GM06990 (cell line): ENCODE measurements at places on chromosomes 2 and 18.

- DNase-seq: no peak
These were observed 207.0 kb downstream of the HNMT start for GRCh38 chr2:138171244-138171643.

DNA sequence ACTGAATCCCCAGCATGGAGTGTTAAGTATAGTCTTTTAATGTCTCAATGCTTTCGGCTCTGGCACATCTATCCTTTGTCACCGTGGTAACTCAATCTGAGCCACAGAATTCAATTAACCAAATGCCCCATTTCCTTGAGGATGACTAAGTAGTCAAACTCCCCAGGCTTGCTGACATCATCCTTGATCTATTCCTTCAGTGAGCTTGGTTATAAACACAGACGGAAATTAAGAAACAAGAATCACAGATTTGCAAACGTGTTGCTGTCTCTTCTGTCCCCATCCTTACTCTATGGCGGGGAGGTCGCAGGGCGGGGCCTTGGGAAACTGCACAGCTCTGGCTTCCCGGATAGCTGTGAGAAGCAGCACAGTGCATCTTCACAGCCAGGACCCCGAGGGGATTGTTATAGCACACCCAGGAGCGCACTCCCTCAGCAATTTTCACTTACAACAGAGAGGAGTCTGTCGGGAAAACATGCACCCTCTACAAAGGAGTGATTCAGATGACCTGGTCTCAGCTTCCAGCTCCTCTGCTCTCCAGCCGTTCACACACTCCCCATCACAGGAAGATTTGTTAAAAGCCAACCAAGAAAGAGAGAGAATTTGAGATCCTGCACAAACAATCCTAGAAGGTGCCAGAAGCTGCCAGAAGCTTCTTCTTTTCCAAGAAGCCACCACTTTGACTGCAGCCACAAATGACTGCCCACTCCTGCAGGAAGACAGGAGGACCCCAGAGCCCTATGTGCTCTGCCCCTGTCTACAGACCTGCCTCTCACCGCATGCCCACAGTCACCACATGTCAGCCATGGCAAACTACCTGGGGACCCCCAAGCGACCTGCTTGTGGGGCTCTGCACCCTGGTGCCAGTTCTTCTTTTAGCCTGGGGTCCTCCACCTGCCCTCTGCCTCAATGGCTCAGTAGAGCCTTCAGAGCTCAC lies 44.9 kb upstream of the YWHAQ start:
- no peak for DNase-seq

GRCh38 chr2:2114707-2115245 lies 216.3 kb downstream of the MYT1L start:
- DNase-seq: no peak

DNA sequence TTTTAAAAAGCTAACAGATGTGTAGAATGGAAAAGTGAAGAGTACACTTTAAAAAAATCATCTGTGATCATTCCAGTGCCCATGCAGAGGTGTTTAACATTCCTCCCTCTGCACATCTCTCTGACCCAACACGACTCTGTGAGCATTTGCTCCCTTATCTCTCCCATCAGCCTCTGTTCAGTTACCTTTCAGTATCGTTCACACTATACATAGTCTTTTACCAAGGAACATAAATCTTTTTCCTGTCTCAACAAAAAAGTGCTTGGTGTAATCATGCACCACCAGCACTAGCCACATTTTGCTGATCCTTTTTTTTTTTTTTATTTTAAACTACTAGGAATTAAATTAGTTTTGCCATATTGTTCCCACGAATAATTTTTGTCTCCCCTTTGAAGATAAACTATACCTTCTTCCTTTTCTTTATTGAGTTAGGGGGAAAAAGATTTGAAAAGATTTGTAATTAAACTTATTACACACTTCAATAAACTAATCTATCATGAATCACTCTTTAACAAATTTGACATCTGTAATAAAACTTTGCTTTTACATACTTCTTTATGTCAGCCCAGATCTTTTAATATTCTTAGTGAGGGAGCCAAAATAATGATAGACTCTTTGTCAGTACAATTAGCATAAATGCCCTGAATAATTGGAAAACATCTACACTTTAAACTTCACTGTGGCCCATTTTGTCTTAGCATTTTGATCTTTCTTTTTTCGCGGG lies 489.8 kb upstream of the FANCL start:
- no peak for DNase-seq

DNA sequence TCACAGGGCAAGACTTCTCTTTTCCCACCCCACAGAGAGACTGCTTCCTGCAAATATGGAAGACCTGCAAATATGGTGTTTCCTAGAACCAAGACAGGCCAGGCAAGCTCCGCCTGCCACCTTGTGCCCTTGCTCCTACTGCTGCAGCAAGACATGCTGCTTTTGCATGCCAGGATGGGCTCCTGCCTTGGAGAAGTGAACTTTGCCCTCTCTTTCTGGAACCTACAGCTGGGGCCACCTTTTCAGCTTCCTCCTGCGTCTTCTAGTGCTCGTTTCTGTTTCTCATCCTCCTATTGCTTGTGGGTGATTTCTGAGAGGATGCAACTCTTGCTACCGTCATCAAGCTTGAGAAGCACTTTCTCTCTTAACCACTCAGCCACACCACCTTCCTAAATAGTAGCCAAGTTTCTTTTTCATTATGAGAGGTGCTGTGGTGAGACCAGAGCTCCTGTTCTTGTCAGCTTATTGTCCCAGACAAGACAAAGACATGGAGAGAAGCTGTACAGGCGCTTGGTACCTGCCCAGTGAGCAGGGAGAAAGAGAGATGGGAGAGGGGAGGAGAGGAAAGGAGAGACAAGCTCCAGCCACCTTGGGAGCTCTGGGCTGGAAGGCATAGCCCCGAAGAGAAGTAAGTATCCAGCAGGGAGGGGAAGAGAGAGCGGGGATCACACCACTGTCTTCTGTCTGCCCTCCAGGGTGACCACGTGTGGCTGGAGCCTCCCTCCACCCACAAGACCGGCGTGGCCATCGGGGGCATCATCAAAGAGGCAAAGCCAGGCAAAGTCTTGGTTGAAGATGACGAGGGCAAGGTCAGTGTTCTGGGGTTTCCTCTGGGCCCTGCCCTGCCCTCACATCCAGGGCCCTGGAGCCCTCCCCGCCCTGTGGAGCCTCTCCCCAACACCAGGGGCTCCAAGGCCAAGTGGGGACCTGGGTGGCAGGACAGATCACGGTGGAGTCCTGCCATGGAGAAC lies 28.3 kb downstream of the MYO7B start:
- peak; percentile 82 for DNase-seq

DNA sequence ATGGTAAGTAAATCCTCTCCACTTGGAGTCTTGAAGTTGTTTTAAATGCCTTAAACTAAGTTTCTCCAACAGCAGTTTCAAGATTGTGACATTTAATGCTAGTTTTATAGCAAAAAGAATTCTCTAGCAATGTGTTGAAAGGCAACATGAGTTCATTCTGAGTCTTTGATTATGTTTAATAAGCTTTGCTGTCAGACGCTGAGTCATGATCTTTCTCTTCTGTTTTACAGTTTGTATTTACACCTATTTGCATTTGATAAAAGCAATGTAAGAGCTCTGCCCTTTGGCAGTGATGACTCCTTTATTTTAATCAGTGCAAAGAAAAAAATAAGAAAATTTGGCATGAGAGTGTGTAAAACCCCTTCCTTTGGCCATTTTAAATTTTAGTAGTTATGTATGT lies 497.7 kb downstream of the STK39 start:
- no peak for DNase-seq

- no peak for DNase-seq
These were observed 984 bp downstream of the CCDC88A start for GRCh38 chr2:55418512-55419232.

DNA sequence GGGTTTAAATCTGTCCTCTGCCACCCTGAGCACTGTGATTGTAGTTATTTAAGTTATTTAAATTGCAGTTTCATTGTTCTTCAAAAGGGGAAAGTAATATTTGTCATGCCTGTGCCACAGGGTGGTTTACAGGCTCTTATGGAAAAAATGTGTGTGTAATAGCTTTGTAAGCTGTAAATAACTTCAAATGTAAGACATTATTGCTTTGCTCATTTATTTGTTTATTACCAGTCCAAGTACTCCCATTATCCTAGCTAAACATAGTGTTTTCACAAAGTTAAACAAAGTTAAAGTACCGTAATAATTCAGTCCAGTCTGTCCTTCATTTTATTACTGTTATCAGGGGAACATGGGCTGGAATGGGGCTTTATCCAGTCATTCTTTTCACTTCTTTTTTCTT lies 43.4 kb upstream of the IGFBP2 start:
- DNase-seq: no peak
